ENCODE measurements at places on chromosomes 2 and 18.

DNA sequence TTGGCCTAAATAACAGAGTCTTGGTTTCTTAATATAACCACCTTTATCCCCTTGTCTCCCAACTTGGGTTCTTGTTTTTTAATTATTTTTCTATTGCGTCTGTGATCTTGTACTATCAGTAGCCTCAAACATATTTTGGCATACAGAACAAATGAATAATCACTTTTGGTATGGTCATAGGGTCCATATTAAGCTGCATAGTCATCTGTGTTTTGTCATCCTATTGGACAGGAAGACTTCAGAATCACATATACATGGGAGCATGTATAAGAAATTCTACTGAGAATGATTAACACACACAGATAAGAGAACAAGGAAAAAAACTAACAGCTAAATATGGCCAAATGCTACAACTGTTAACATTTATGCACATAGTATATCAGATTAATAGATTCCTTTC, 126.0 kb downstream of the MEP1B start:
- peak; percentile 86 for DNase-seq

DNA sequence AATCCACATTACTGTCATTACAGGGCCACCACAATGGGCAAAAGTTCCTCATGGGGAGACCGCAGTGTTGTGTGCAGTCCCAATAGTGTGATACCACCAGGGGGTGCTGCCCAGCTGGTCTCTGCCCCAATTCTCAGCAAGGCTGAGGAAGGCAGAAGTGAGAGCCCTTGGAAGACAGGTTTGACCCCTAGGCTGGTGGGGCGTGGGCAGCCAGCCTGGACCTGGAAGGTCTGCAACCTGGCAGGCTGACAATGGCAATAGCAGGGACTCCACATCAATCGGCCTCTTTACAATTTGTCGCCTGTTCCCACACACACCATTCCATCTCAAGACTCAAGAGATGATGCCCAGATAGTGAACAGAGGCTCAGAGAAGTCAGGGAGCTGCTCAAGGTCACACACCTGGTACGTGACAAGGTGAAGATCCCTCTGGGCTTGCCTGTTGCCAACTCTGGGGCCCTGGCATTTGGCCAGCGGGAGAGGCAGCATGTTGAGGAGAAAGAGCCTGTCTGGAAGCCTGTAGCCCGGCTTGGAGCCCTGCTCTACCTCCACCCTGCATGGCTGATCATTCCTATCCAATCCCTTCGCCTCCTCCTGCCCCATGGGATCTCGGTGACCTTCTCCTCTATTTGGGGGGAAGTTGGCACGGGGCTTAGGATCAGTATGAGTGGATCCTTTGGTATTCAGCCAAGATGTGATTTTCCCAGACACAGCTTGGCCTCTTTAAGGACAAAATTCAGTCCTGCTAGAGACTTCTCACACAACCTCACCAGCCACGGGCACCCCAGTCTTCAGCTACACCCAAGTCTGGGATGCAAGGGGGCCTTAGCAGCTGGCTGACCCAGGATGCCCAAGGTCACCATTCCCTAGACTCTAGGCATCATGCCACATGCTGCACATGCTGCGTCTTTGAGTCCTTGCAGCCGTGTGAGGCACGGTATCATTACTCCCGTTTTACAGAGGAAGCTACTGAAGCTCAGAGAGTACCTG, 2.9 kb upstream of the ATOH8 start:
- peak; percentile 49 for DNase-seq

DNA sequence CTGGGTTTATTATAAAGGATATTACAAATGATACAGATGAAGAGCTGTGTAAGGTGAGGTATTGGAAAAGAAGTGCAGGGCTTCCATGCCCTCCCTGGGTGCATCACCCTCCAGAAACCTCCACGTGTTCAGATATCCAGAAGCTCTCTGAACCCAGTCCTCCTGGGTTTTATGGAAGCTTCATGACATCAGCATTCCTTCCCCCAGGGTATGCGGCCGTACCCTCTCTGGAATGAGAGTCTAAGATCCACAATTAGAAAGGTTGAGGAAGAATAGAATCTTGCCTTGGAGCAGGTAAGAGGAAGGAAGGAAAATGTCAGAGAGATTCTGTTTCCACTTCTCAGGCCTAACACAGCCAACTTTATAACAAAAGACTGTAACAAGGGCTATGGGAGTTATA, 208.2 kb upstream of the DCC start:
- no peak for DNase-seq

- DNase-seq, result no peak
Observed at GRCh38 chr2:234849678-234850077, 102.1 kb upstream of the SH3BP4 start.

DNA sequence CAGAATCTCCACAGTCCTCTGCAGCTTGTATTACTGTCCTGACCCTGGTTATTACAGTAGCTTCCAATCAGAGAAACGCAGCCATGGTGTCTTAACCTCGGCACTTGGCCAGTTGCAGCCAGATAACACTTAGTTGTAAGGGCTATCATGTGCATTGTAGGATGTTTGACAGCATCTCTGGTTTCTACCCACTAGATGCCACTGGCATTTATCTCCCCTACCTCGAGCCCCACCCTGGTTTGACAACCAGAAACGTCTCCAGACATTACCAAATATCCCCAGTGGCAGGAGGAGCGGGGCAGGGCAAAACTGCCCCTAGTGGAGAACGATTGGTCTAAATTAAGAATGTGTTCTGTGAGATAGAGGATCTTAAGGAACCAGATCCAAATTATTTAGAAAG, 13.1 kb downstream of the DSG2 start:
- peak; percentile 21 for DNase-seq

DNA sequence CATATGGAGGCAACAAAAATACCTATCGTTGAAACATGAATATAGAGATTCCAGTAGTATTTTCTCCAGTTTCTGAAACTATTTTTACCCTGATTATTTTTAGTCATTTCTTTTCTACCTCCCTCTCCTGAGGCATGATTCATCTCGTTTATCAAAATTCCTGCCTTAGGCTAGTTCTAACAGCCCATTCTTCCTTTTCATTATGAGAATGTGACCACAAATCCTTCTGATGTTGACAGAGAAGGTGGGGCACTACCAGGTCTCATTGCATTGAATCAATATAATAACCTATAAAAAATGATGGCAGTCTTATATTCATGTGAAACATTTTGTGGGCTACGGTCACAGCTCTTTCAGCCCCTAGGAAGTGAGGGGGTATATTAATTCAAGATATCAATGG, 406.5 kb upstream of the UBE2E3 start:
- DNase-seq, result peak; percentile 41

DNA sequence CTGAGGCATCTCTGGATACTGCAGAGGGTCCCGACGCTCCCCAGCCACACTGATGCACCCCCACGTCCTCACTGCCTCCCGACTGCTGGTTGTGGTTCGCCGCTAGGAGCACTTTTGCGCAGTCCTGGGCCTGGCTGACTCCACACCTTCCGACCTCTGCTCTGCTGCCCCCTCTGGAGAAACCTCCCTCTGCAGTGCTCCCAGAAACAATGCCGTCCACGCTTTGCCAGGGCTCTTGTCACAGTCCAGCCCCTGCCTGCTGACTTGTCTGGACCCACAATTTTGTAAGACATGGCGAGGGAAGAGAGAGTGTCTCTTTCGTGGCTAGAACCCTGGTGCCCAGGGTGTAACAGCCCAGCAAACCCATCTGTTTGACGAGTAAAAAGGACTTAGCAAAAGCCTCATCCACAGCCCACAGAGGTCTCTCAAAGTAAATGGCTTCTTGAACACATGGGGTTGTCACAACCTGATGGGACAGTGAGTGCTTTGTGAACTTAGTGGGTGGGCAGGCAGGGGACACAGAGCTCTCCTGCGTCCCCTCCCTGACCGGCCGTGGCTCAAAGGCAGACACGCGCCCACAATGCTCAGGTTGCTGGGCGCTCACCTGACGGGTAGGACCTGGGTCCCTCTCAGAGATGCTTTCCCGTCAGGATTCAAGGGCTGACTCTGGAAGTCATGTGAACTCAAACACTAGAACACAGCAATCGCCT, 4.0 kb downstream of the COPS9 start:
- no peak for DNase-seq

- DNase-seq, result no peak
Observed at GRCh38 chr2:96320326-96320725, 4.8 kb upstream of the ITPRIPL1 start.

DNA sequence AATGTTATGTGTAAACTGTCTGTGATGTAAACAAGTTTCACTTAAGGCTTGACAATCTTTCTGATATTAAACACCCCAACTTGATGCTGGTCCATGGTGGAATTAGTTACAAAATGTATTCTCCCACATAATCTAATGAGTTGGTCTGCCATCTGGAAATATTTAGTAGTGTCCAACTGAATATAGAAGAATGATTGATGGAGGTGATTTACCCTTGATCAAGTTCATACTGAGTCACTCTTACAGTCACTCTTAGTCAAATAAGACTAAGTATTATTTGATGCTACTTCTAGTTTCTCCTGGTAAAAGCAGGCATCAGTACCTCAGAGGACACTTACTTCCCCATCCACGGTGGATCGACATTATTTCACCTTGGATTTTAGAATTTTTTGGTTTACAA, 198.1 kb downstream of the SATB2 start:
- no peak for DNase-seq

- DNase-seq, result no peak
Observed at GRCh38 chr2:233088972-233089345, 28.8 kb downstream of the INPP5D start.

GRCh38 chr18:8050616-8051329, 483.7 kb downstream of the PTPRM start:
- no peak for DNase-seq

- peak; percentile 73 for DNase-seq
Observed at GRCh38 chr18:31555971-31556747, 35.5 kb upstream of the TTR start.

- DNase-seq, result no peak
Observed at GRCh38 chr18:32441533-32441932, 29.1 kb downstream of the GAREM1 start.
